Frontal cortex (tissue), 4 donors: ENCODE measurements at places on chromosomes 6 and 20.

GRCh38 chr6:93272211-93272610, 147.1 kb downstream of the EPHA7 start:
- DNase-seq, result no peak

- DNase-seq, result no peak
These were observed 177.4 kb downstream of the TAF4 start for GRCh38 chr20:61888101-61888865.

DNA sequence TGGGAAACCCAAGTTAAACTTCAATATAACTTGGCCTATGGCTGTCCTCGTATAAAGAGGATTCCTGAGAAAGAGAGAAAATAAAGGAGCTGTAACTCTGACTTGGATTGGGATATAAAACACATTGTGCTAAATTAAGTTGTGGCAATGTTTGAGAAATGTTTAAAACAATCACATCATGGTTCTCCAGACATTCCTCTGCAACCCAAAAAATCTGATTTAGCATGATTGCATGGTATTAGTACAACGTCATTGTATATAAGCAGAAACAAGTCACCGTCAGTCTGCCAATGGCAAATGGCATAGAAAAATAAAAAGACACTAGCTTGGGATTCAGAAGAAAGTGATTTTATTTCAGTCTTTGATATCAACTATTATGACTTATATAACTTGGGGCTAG, 140.2 kb upstream of the FAM83B start:
- no peak for DNase-seq

GRCh38 chr6:225121-225721, 67.1 kb upstream of the DUSP22 start:
- DNase-seq, result no peak

- no peak for DNase-seq
These were observed 32.9 kb downstream of the DCBLD1 start for GRCh38 chr6:117515326-117515725.

GRCh38 chr6:130577178-130577919, 211.5 kb downstream of the TMEM200A start:
- DNase-seq, result no peak

DNA sequence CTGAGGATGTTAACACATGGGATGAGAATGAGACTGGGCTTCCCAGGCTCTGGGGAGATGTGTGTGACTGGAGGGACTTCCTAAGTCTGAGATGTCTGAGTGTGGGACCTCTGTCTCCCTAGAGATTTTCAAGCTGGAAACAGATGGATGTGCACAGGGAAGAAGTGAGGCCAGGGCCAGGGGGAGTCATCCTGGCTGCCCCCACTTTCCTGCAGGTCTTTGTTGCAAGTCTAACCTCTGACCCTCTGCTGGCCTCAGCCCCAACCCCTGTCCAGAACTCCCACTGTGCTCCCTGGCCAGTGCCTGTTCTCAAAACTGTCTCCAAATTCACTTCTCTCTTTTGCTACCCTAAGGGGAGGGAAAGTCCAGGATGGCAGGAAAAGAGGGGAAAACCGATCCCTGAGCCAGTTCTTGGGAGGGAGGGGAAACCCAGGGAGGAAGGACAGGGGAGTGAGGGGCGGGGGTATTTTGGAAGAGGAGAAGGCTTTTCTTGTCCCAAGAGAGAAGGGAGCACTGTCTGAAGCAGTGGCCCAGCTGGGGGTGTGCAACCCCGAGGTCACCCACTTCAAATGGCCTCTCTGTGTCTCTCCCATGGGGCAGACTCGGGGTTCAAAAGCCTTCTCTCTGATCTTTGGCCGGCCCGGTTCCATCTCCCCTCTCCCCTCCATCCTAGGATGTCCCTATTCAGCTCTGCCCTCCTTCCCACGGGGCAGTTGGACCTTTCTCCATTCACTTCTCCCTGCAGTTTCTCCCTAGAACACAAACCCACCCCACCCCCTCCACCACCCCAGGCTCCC, 3.1 kb downstream of the PPP1R18 start:
- DNase-seq, result no peak

- DNase-seq, result no peak
These were observed 1.4 kb upstream of the CAP2 start for GRCh38 chr6:17391976-17392375.

DNA sequence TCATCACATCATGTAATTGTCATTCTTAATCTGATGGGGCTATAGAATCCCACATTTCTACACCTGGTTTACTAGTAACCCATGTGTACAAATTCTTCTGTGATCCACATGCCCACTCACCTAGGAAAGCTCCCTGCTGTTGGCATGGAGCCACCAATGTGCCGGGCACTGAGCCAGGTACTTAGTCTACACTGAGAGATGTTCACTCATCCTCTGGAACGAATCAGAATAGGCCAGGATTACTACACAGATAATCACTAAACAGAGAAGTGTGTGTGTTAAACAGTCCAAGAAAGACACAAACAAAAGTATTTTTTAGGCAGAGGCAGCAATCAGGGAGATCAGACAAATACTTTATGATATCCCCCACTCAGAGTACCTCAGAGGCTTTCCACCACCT, 193.2 kb upstream of the VGLL2 start:
- no peak for DNase-seq

GRCh38 chr6:164827537-164827936, 481.9 kb downstream of the C6orf118 start:
- DNase-seq, result no peak

DNA sequence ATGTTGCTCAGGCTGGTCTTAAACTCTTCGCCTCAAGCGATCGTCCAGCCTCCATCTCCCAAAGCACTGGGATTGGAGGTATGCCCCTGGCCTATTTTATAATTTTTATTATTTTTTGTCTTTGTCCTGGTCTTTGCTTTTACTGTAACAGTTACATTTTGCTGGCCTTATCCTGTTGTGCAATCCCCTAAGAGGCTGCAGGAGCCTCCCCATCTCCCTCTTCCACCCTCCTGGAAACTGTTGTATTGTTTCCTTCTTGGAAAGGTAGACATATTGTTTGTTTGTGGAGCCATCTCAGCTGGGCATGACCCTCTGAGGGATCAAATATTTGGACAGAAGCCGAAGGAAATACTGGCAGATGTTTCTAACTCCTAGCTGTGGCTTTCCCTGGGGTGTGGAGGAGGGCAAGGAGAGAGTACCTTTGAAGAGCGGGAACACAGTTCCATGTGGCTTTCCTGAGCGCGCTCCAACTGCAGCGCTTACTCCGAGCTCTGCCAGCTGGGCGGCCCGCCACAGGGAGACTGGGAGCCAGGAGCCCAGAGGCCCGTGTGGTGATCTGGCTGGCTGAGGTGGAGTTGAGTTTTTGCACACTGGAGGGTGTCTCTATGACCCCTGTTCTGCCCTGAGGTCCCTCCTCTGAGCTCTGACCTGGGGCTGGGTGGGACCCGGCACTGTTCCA, 4.9 kb downstream of the MAPK13 start:
- DNase-seq, result no peak
